ENCODE measurements at places on chromosomes 2 and 18. TPM values are rescaled to one million over a fixed set of nuclear protein-coding genes. Genes with fewer than 3 reads are reported as not detected.

GRCh38 chr2:139992711-139993345, 1212.6 kb upstream of the NXPH2 start:
- no peak for DNase-seq

DNA sequence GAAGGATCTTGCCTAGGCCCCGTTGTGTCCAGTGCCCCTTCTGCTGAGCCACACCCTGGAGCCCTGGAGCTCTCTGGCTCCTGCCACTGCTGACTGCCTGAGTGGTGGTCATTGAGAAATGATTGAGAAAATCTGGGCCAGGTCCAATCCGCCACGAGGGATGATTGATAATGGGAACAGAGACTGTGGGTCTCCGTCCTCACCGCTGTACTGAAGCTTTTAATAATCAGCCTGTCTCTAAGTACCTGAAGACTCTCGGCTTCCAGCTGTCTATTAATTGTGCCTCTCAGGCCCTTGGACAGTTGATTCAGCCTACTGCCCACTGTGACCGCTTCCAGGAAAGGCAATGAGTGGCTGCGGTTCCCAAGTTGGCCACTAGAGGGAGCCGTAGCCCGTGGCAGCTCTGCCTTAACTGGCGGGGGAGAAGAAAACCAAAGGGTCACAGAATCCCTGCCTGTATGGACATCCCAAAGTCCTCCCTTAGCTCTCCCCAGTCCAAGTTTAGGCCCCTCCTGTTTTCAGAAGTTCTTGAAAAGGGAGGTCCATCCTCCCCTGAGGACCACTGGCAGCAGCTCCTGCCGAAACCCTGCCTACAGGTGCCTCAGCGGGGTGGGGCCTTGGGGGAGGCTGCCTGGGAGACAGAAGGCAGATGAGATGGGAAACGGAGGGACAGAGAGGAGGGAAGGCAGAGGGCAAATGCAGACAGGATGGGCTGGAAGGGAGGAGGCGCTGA, 213.6 kb downstream of the TNS1 start:
- DNase-seq: peak; percentile 70

GRCh38 chr2:16978301-16978700, 312.7 kb upstream of the CYRIA start:
- no peak for DNase-seq

DNA sequence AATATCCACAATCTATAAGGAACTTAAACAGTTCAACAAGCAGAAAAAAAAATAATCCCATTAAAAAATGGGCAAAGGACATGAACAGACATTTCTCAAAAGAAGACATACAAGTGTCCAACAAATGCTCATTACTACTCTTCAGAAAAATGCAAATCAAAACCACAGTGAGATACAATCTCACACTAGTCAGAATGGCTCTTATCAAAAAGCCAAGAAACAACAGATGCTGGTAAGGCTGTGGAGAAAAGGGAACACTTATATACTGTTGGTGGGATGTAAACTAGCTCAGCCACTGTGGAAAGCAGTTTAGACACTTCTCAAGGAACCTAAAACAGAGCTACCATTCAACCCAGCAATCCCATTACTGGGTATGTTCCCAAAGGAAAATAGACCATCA, 7.2 kb upstream of the CRYGB start:
- no peak for DNase-seq

GRCh38 chr2:86223140-86223926, 24.1 kb downstream of the MRPL35 start:
- DNase-seq: no peak

DNA sequence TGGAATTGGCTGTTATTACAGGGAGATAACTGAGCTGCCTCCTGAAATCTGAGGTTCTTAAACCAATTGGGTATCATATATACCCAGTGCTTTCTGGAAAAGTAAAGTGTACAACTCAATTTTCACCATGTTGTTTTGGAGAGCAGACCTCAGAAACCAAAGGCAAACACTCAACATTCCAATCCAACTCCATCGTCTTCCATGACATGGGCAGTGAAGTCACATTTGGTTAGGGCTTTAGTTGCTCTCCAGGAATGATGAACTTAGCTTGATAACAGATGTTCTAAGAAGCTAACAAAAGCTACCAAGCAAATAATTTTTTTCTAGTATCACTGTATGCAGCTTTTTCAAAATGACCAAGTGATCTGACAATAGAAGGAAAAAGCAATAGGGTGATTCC, 107.0 kb upstream of the SLC35G4 start:
- no peak for DNase-seq

DNA sequence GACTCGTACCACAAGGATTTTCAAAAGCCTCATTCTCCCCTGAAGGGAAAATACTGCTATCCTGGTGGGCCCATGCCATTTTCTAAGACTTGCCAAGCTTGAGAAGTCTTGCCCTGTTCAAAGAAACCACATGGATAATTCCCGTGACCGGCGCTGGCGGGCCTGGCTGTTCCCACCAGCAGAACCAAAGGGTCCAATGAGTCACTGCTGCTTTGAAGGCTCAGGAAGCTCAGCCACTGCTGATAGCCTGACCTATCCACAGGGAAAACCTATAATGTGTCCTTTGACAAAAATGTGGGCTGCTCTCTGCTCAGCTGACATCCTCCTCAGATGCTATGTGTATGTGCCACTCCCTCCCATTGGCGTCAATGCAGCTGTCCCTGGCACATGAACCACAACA, 137.9 kb upstream of the RAB12 start:
- no peak for DNase-seq

- no peak for DNase-seq
Measured at GRCh38 chr2:31728406-31729064, 147.8 kb upstream of the SRD5A2 start.

DNA sequence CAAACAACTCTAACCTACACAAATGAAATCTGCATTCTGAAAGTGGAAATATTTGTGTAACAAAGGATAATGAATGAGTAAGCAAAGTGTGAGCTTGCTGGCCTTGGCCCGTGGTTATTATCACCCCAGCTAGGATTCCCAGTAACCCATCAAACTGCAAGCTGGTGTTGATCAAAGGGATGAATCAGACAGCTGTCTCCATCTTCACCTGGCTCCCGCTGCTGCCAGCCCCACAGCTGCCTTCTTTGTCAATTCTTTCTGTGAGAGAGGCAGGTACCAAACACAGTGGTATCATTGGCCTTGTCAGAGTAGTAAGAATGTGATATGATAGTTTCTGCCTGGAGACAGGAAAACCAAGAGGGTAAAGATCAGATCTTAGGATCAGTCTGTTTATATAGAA, 25.2 kb upstream of the RGPD4 start:
- DNase-seq: no peak

DNA sequence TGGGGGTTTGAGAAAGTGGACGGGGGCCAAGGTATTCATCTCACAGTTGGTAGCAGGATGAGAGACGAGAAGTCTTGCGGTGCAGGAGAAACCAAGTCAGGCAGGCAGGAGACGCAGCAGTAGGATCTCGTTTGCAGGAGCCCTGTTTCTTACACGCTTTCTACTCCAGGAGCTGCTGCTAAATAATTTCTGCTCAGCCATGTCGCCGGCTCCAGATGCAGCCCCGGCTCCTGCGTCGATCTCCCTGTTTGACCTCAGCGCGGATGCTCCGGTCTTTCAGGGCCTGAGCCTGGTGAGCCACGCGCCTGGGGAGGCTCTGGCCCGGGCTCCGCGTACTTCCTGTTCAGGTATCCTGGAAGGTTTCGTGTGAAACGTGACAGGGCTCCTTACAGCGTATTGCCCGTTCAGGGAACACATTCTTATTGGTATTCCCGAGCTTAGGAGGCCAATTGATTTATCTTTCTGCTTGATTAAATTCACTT, 494 bp downstream of the ANKZF1 start:
- no peak for DNase-seq

DNA sequence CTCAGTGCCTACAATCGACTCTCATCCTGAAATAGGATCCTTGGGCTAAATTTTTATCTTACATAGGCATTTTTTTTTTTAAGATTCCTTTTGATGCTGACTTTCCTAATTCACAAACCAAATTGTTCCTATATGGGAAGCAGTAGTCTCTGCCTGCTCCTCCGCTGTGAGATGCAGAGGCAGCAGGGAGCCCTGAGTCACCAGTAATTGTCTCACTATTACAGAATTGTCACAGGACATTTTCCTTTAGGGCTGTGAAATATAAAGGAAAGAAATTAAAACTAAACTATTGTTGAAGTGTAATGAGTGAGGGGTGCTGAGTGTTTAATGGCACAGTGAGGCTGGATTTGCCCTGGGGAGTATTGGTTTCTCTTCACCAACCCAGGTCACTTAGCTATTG, 63.8 kb downstream of the MYO3B start:
- DNase-seq: no peak

The ARHGAP28 gene
- not detected for total RNA-seq

The SOX11 gene
- total RNA-seq: not detected

The XIRP2 gene
- not detected for total RNA-seq

The GAREM1 gene
- 0.33 TPM for total RNA-seq

The SERPINB13 gene
- not detected for total RNA-seq

The UPP2 gene
- total RNA-seq: not detected

The LCT gene
- total RNA-seq: 0.10 TPM

Measured in activated T-cell treated with anti-CD3 and anti-CD28 coated beads, Interleukin-2, amount 50 U/mL, for 4 hours (primary cell).